Body of pancreas (tissue), 4 donors: ENCODE measurements at places on chromosomes 6 and 20.

GRCh38 chr6:11771473-11772048 lies 7.0 kb downstream of the ADTRP start:
- no peak for DNase-seq

DNA sequence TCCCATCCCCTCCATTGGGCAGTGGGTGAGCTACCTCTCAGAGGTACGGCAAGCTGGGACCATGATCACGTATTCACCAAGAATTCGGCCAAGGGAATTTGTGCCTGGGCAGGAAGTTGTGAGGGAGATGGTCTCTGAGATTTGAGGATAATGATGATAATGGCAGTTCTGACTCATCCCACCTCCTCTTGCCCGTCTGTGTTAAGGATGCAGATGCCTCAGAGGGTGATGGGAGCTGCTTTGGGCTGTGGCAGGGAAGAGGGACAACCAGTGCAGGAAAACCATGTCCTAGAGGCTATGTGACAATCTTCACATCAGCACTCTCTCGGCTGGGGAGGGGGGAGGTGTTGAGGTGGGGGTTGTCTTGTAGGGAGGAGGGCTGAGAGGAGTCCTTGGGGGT lies 4.3 kb downstream of the TGM6 start:
- no peak for DNase-seq

DNA sequence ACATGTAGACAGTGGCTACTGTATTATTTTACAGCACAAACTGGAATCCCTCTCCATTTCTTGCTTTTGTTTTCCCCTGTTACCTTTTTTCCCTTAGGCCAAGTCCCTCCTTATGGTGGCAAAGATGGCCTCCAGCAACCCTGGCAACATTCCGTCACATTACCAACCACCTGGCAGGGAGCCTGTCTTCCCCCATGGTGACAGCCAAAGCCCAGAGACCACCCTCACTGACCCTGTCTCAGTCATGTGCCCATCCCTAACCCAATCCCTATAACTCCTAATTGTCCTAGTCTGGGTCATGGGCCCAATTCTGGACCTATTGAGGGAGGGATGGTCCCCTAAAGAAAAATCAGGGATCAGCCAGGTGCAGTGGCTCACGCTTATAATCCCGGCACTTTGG lies 27.6 kb downstream of the PARD6B start:
- DNase-seq = no peak

DNA sequence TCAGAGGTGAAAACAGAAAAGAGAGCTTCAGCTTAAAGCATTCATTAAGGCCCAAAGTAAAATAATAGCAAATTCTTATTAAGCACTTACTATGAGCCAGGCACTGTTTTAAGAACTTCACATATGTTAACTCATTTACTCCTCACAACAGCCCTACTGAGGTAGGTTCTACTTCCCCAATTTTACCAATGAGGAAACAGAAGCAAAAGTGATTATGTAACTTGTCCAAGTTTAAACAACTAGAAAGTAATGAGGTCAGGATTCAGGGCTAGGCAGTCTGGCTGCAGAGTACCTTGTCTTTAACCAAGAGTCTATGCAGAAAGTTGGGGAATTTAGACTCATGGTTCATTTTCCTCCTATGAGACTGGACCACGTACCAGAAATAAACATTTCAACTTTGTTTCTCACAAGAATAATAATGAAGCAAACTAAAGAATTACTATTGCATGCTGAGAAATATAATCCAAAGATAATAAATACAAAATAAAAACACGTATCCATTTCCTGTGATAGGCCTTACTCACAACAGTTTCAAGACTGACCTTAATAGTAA lies 3.8 kb downstream of the COL21A1 start:
- DNase-seq = no peak

- DNase-seq = peak; percentile 11
These were observed 239.8 kb upstream of the SULF2 start for GRCh38 chr20:48025051-48025515.

- DNase-seq = no peak
These were observed 10.1 kb upstream of the AKAP12 start for GRCh38 chr6:151229401-151230276.

GRCh38 chr6:72787391-72788031 lies 165.6 kb downstream of the KCNQ5 start:
- no peak for DNase-seq

GRCh38 chr6:157941101-157941863 lies 40.4 kb upstream of the SYNJ2 start:
- DNase-seq = no peak

DNA sequence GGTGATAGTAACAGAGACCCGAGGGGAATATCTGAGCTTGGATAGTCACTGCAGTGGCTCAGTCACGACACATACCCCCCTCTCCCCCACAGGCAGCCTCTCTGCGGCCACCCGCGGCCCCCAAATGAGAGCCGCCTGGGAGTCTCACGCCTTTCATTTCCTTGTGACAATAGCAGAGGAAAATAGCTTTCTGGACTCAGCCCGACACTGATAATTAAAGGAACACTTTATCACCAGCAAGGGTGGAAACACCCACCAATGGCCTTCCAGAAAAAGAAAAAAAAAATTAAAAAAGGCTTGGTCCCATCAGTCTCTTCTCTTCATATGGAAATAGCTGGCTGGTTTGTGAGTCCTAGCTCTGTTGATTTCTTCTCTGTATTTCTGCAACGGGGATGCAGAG lies 35.1 kb upstream of the KCNG1 start:
- DNase-seq = no peak

DNA sequence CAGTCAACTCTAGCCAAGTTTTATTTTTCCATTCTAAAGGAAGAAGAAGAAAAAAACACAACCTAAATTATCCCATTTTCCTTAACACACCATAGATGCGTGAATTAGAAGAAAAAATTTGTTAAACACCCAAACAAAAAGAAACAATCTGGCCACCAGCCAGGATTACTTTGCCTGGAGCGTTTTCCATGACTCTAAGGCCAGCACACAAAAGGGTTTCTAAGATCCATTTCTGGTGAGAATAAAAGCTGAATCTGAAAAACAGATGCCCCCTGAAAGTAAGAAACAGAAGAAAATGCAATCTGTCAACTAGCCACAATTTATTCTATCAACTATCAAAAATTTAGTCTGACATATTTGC lies 267.2 kb upstream of the SULF2 start:
- DNase-seq = no peak

DNA sequence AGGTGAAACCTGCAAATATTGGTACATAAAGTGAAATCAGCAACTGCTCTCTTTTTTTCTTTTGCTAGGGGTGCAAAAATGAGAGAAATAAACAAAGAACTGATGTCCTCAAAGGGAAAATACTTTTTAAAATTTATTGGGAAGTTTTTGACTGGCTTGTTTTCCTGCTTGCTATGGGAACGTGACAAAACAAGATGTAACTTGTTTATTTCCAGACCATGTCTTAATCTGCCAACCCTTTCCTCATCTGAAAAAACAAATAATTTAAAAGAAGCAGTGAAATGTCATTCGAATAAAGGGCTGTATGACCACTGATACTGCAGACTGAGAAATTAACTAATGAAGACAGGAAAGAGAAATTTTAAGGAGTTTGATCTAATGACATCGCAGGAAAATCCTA lies 221.9 kb downstream of the CBLN4 start:
- no peak for DNase-seq

GRCh38 chr6:41892921-41893564 lies 2.1 kb downstream of the USP49 start:
- no peak for DNase-seq

GRCh38 chr6:116572162-116572561 lies 858 bp downstream of the RWDD1 start:
- DNase-seq = peak; percentile 27

DNA sequence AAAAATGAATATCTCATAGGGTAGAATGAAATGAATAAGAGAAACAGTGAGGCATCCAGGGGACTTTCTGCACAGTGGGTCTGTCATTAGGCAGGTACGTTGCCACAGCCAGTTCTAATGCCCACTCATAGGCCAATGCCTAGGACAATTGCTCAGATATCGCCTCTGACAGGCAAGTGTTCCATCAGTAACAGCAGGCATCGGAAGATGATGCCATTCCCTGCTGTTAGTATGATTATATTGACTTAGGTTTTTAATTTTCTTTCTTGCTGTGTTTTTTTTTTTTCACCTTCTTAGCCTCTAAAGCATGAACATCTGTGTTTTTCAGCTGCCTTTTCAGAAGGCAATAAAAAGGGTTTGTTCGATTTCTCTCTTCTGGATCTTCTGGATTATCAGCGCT lies 90.7 kb downstream of the PRL start:
- DNase-seq = no peak

DNA sequence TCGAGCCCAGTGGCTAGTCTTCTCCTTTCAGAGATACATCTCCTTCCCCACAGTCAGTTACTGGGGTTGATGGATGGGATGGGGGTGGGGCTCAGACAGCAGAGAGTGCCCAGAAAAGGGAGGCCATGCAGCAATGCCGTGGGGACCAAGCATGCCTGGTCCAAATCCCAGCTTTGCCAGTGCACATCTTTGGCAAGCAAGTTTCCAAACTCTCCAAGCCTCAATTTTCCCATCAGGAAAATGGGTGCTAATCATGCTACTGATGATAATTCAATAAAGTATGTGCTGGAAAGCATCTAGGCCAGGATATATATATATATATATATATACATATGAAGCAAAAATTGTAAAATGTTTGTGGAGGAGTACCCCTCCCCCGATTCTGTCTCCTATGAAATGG lies 78.9 kb downstream of the CD40 start:
- no peak for DNase-seq

- no peak for DNase-seq
These were observed 35.7 kb upstream of the MARCKS start for GRCh38 chr6:113821445-113821844.

DNA sequence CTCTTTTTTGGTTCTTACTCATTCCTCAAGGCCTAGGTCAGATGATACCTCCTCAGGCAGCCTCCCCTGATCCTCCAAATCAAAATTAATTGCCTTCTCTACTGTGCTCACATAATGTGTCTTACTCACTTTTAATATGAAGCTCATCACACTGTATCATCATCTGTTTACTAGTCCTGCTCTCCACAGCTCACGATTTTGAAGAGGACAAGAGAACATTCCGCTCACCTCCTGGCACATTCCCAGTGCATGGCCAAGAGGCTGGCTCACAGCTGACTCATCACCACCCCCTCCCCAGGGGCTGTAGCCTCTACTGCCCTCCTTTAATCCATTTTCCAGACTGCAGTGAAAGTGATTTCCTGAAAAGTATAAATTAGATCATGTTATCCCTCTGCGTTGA lies 133.1 kb downstream of the ALDH8A1 start:
- no peak for DNase-seq

- DNase-seq = peak; percentile 38
These were observed 31.9 kb upstream of the TXLNB start for GRCh38 chr6:139323511-139324300.

DNA sequence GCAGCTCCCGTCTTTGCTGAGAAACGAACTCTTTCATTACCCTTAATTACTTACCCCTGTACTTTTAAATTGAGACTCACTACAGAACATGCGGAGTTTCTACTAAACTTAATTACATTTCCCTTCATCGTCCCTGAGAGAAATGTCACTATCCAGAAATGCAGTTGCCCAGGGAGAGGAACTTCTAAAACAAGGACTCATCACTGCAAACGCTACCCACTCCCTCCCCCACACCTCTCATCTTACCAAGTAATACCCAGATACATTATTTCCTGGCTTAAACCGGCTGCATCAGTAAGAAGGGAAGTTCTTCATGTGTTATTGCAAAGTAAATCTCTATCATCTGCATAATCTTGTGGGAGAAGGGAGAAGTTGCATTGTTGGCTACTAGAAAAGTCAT lies 138.3 kb downstream of the IPCEF1 start:
- no peak for DNase-seq

DNA sequence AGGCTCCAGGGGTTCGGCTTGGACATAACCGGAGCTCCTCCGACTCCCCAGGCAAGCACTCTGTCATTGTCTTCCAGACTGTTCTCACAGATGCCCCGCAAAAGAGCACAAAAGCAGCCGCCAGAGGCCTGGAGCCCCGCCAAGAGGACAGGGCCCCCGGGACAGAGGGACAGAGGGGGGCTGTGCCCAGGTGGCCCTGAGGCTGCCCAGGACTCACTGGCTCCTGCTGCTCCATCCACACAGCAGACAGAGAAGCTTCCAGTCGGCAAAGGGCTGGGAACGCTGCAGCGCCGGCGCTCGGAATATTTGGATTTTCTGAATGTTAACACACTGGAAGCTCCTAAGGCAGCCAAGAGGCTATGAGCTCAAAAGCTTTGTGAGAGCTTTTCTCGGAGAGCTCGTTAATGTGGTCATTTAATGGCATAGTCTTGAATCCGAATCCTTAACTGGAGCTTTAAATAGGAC lies 68.0 kb upstream of the QKI start:
- DNase-seq = no peak

DNA sequence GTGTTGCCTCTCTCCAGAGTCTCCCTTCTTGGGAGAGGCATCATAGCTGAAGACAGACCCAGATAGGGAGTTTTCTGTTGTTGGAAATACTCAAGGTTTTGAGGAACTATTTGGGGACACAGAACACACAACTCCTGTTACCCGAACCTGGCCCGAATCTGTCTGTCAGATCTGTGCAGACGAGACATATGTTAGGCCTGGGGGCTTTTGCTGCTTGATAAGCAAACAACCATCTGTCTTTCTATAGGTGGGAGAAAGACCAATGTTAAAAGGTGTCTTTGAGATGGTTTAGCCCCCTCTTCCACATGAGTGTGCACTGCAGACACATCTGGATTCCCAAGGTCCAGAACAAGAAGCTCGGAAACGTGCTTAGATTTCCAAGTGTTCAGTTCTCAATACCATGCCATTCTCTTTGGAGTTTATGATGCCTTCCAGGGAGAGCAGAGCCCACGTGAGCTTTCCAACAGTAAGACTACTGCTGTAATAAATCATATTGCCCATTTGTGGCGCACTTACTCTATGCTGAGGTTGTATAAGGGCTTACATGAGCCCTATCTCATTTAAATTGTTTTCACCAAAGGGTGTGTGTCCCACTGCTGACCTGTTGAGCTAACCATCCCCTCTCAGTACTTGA lies 3.8 kb upstream of the STX16 start:
- DNase-seq = no peak

- DNase-seq = no peak
These were observed 59.9 kb downstream of the COL12A1 start for GRCh38 chr6:75145976-75146375.

DNA sequence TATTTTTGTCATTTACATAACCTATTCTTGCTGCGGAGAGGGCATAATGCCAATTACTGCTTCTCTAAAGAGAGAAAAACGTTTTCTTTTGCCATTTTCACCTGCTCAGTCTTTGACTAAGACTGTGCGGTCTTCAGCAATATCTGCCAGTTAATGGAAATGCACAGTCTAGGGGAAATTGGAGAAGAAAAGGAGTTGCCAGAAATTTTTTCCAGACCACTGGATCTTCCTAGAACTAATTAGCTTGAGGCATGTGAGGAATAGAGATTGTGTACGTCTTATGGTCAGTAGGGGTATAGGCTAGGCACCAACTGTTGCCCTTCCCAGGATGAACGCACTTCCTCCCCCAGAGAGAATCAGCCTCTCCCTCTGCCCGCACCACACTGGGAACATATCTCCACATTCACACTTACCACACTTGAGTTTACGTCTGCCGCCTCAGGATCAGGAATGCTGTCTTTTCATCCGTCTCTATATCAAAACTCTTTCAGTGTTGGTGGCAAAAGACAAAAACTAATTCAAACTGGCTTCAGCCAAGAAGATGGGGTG lies 67.9 kb upstream of the E2F3 start:
- no peak for DNase-seq

GRCh38 chr20:11080781-11081377 lies 407.1 kb upstream of the JAG1 start:
- no peak for DNase-seq
